Bronchial epithelial cell (primary cell): ENCODE measurements at places on chromosomes 13 and 19.

DNA sequence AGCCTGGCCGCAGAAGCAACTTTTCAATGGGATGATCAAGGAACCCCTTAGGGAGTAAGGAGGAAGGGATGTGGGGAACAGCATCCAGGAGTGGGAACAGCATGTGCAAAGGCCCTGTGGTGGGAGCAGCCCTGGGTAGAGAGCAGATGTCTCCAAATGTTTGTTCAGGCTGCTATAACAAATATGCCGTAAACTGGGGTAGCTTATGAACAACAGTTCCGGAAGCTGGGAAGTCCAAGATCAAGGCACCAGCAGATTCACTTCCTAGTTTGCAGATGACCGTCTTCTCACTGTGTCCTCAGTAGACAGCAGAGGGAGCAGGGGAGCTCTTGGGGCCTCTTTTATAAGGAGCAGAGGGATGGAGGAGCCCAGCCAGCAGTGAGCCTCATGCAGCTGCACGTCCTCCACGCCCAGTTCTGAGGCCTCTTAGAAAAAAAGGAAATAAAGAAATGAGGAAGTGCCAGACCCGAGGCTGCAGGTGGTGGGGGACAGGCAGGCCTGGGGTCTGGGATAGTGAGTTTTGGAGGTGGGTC is 4.2 kb upstream of the LRRC25 start:
- DNase-seq, result peak; percentile 78

GRCh38 chr19:11659612-11660011 is 62.3 kb downstream of the ZNF627 start:
- DNase-seq, result peak; percentile 8

DNA sequence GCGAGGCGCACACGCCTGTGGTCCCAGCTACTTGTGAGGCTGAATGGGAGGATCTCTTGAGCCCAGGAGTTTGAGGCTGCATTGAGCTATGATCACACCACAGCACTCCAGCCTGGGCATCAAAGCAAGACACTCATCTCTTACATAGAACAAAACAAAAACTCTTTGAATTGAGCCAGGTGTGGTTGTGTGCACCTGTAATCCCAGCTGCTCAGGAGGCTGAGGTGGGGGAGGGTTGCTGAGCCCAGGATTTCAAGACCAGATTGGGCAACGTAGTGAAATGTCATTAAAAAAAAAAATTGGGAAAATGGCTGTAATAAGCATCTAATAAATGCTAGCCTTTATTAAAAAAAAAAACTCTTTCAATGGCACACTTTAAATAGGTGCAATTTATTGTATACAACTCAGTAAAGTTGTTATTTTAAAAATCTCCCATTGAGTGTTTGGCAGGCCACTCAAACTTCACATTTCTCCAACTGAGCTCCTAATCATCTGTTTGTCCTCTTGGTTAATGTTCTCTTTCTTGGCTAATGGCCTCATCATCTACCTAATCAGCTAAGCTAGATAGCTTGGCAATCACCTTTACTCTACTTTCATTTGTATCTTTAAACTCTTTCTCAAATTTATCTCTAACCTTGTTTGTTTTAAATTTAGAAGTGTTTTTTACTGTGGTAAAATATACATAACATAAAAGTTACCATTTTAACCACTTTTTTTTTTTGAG is 28.1 kb upstream of the HMGB1 start:
- no peak for DNase-seq

DNA sequence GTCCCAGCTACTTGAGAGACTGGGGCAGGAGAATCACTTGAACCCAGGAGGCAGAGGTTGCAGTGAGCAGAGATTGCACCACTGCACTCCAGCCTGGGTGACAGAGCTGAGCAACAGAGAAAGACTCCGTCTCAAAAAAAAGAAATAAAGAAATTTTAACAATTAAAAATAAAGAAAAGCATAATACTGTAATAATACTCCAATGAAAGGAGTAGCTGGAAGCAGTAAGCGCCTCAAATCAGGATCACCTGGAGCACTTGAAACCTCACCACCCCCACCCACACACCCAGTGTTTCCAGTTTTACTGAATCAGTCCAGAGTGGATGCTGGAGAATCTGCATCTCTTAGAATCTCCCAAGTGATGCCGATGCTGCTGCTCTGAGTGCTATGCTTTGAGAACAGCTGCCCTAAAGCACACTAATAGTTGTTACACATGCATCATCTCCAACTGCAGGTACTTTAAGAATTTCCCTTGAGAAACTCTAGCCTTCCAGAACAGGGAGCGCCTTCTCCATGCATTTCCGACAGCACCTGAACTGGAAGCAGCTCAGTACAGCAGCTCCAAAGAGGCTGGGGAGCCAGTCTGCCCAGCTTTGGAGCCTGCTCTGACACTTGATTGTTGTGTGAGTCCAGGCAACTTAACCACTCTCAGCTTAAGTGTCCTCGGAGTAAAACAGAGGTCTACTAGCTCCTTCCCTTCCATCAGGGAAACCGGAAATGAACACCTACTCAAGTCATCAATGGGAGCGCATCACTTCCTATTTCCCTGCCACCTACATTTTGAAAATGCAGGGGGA is 2.9 kb downstream of the ABCC4 start:
- DNase-seq, result peak; percentile 18
